Stimulated activated CD8-positive, alpha-beta memory T cell treated with anti-CD3 and anti-CD28 coated beads, Interleukin-7, amount 100 ng/mL, for 1 hour (primary cell): ENCODE measurements at places on chromosomes 7 and 10.

DNA sequence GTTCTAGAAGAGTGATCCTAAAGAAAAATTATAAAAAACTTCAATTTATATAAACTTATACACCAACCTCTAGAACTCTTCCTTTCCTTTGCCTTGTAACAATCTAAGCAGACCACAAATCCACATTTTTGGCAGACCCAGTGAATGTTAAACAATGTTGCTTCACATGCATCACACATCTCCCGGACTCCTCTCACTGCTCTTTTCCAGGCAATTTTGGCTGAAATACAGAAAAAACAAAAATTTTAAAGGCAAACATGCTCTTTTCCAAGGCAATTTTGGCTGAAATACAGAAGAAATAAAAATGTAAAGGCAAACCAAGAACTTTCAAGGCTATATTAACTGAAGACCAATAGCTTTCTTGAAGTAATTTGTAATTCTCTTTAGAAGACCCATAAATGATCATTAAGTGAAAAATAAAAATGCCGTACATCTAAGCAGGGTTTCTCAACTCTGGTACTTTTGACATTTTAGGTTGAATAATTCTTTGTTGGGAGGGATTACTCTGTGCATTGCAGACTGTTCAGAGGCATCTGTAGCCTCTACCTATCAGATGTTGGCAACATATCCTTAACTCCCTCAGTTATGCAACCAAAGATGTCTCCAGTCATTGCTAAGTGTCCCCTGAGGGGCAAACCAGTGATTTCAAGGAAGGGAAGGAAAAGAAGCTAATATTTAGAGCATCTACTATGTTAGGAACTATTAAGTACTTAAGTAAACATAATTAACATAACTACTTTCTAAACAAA is 64.4 kb downstream of the NRBF2 start:
- DNase-seq, result no peak

- no peak for DNase-seq
Measured at GRCh38 chr7:2038931-2039728, 193.6 kb downstream of the MAD1L1 start.

DNA sequence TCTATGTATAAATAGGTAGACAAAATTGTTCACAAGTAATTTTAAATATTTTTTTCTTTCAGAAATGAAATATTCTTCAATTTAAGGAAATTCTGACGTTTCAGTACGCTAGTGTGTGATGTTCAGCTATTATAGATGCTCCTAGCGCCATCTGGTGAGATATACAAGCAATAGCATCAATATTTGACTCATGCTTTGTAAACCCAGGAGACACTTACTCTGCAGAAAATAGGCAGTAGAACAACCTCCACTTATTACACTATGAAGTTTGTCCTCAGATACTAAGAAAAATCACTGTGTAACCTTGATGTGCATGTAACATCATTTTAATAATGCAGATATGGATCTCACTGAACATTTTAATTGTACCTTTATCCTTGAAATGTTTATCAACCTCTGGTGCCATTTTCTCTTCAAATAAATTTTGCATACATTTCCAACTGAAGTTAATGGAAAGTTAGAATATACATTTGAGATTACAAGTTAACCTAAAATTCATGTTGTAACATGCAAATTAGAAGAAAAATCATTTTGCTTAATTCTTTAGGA is 151.5 kb upstream of the FAM3C start:
- DNase-seq, result no peak

DNA sequence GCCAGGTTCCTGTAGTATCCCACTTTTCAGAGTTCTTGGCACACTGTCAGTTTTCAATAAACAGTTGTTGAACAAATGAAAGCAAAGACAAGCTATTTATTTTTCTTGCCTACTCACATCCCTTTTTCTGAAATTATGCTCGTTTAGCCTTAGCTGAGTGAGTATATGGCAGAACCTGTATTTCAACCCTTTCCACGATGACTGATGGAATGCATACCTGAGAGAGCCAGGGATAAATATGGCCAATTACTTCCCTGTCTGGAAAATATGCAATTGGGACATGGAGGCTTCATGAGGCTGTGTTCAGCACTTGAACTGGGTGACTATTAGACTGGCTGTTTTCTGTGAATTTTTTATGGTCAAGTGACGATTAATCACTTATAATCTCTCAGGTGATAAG is 144.5 kb upstream of the POT1 start:
- DNase-seq, result no peak

- DNase-seq, result no peak
Measured at GRCh38 chr7:79515358-79515757, 61.9 kb upstream of the MAGI2 start.

GRCh38 chr7:112272921-112273561 is 66.5 kb downstream of the ZNF277 start:
- no peak for DNase-seq

GRCh38 chr7:84390845-84391244 is 196.3 kb upstream of the SEMA3A start:
- DNase-seq, result no peak

- DNase-seq, result no peak
Measured at GRCh38 chr7:156065400-156065799, 253.1 kb upstream of the SHH start.

- no peak for DNase-seq
Measured at GRCh38 chr10:11522821-11523245, 88.6 kb downstream of the USP6NL start.

GRCh38 chr7:41010967-41011366 is 691.9 kb downstream of the INHBA start:
- DNase-seq, result no peak

DNA sequence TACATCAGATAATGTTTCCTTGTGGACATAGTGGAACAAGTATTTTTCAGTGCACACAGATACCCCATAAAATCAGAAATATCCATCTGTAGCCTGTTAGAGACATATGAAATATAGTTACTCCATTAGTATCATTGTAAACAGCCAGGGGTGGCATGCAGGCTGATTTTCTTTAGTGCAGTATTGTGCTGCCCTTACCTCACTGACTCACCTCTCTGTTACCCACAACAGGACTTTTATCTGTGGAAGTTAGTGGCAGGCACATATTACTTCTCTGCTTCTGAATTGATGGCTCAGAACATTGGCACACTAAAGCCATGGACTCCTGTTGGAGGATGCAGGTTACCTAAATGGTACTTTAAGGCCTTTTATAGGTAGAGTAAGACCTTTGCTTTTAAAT is 70.0 kb downstream of the SLC25A40 start:
- DNase-seq, result no peak

GRCh38 chr7:64884913-64885370 is 18.1 kb upstream of the ZNF273 start:
- DNase-seq, result no peak

DNA sequence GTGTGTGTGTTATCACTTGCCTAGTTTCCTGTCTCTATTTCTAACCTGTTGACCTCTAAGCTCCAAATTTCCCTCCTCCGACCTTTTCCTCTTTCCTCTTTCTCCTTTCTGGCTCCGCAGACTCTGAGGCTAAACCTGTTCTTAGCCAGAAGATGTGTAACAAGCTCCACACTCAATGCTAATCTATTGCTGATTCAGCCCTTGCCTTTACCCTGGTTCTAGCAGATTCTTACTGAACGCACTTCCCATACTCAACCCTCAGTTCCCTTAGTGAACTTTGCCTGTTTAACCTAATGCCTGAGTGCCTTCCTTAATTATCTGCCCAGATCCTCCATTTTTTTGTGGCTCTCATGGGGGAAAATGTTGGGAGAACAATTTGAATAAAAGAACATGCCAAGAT is 30.0 kb upstream of the SGMS1 start:
- DNase-seq, result no peak

- no peak for DNase-seq
Measured at GRCh38 chr10:14265709-14266108, 65.0 kb downstream of the FRMD4A start.

- DNase-seq, result no peak
Measured at GRCh38 chr7:22613496-22613895, 113.5 kb upstream of the IL6 start.

DNA sequence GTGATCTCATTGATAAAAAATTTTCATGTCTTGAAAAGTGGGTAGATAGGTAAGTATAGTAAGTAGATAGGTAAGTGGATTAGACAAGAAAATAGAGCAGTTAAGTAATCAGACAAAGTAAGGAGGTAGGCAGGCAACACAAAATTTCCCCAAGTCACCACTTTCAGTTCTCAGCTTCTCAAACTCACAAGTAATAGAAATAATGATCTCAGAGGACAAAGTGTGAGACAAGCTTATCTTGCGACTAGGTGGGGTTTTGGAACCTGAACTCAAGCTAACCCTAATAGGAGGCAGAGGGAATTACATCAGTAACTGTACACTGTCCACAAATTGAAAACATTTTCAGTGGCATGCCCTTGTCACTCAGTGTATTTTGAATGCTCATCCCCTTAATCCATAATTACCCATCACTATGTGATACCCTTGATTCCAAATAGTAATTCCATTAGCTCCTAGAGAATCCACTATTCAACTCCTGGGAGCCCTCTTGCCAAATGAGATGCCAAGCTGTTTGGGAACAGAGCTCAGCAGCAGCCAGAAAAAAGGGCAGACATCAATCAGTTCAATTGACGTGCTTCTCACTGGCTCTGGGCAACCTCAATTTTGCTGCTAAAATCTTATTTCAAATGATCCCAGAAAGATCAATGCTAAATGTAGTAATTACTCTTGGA is 703.2 kb downstream of the XPNPEP1 start:
- no peak for DNase-seq
